Hematopoietic multipotent progenitor cell treated with erythropoietin and hydrocortisone succinate and interleukin-3 and kit ligand, for 8 days (in vitro differentiated cells): ENCODE measurements at places on chromosomes 5 and 9.

- DNase-seq: no peak
Observed at GRCh38 chr5:103371046-103371607, 112.6 kb downstream of the MACIR start.

DNA sequence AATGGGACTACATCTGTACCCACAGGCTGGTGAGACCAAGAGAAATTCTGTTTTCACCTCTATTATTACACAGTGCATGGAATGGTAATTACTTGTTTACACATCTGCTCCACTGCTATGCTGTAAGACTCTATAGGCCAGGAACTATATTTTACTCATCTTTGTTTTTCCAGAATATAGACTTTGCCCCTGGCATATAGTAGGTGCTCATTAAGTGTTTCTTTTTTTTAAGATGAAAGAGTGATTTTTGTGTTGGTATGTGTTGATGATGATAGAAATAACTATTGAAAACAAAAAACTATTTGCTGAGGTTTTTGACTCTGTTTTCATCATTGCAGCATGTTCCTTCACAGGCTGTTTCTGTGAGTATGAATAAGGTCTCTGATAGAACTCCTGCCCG lies 294.7 kb downstream of the CSNK1G3 start:
- no peak for DNase-seq

- DNase-seq: no peak
Observed at GRCh38 chr9:14985419-14985818, 75.2 kb upstream of the FREM1 start.

GRCh38 chr9:136526625-136527066 lies 19.2 kb downstream of the NOTCH1 start:
- DNase-seq: no peak
